ENCODE measurements at places on chromosomes 3 and 15.

- no peak for DNase-seq
Measured at GRCh38 chr15:100942656-100943425, 23.7 kb downstream of the LRRK1 start.

- DNase-seq = no peak
Measured at GRCh38 chr3:142597906-142598305, 1.7 kb downstream of the PLS1 start.

DNA sequence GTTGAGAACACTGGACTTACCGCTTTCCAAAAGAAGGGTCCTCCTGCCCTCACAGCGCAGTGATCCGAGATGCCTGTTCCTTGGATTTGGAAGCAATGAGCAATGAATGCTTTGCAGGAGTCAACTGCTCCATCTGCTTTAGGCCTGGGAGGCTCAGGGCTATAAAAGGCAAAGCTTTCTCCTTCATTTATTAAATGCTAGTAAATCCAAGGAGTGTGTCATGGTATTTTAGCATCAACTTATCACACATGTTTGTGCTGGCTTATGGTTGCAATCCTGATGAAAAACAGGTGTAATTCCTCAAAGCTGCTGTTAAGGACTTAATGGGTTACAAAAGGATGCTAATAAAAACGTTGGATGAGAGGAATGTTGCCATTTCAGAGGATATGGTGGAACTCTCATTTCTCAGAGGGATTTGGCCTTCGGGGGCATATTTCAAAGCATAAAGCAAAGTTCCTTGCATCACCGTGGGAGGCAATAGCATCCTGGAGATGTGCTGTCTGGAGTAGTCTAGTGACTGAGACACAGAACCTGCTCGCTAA, 158.5 kb upstream of the TPM1 start:
- no peak for DNase-seq

DNA sequence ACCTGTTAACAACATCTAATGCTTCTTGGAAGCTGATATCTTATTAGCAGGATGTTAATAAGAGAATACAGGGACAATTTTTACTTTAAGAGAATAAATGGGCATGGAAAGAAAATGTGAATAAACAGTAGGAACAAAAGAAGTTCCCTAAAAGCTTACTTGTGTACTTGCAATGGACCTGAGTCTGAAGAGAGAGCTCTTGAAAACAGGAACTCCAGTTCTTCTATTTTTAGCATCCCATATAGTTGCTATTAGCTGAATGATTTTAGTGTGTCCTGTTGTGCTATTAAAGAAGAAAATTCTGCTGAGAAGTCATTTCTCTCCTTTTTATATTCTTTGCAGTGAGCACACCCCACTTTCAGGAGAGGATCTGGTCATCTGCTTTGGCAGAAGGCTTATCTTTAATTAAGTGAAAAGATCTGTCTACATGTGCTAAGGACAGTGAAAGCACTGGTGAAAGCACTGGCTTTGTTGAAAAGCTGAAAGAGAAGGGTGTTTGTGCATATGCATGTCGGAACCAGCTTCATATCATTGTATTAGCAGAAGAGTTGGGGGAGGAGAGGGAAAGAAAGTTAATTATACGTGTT, 1.4 kb upstream of the ST3GAL6 start:
- no peak for DNase-seq

GRCh38 chr3:71369701-71370391, 213.7 kb downstream of the FOXP1 start:
- DNase-seq = no peak

DNA sequence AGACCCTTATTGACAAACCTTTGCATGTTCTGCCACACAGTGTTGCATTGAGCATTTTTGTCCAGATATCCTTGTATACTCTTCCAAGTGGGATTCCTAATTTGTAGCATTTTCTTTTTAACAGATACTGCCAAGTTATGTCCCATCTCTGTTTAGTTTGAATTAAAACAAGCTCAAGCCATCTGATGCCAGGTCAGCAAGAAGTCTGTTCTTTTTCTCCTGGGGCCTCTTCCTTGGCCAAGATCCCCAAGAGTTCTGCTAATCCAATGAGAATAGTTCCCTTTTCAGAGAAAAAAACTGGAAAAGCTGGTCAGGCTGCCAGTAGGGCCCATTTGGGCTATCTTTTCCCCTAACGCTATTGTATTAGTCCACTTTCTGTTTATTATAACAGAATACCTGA, 29.8 kb downstream of the GLDN start:
- DNase-seq = no peak

- DNase-seq = no peak
Measured at GRCh38 chr3:195821403-195822130, 9.8 kb upstream of the MUC4 start.

All from T-helper 9 cell (primary cell).